ENCODE measurements at places on chromosomes 4 and X. TPM values are rescaled to one million over a fixed set of nuclear protein-coding genes. Genes with fewer than 3 reads are reported as not detected.

GPC4 gene
- total RNA-seq: 0.05 TPM

C4orf36 gene
- total RNA-seq: 1.6 TPM

EVC2 gene
- total RNA-seq: 1.8 TPM

ARHGAP24 gene
- total RNA-seq: 3.0 TPM

SPON2 gene
- 0.41 TPM for total RNA-seq

GYG2 gene
- total RNA-seq: 4.5 TPM

SSX4B gene
- not detected for total RNA-seq

PGRMC1 gene
- 149 TPM for total RNA-seq

CCDC149 gene
- total RNA-seq: 1.5 TPM

TNMD gene
- total RNA-seq: not detected

ACOX3 gene
- 9.6 TPM for total RNA-seq

GPR173 gene
- total RNA-seq: not detected

ENPEP gene
- total RNA-seq: 0.06 TPM

ZCCHC18 gene
- total RNA-seq: 0.09 TPM

CXCL3 gene
- total RNA-seq: 3.3 TPM

PABPC5 gene
- total RNA-seq: not detected

CXCL8 gene
- 6.0 TPM for total RNA-seq

NAP1L5 gene
- total RNA-seq: 2.0 TPM

EDA gene
- 0.83 TPM for total RNA-seq

GIMD1 gene
- not detected for total RNA-seq

GAGE12J gene
- not detected for total RNA-seq

GYPA gene
- not detected for total RNA-seq

PRICKLE3 gene
- 11.8 TPM for total RNA-seq

KLF8 gene
- total RNA-seq: not detected

MAP7D3 gene
- 12.4 TPM for total RNA-seq

FRMPD4 gene
- 0.02 TPM for total RNA-seq

PPP2R2C gene
- total RNA-seq: 37.4 TPM

XAGE1A gene
- 25.2 TPM for total RNA-seq

EXOC1L gene
- not detected for total RNA-seq

SUPT20HL1 gene
- total RNA-seq: not detected
